ENCODE measurements at places on chromosomes 12 and 14.

GRCh38 chr14:94879537-94879936, 109.6 kb upstream of the GSC start:
- DNase-seq, result no peak

DNA sequence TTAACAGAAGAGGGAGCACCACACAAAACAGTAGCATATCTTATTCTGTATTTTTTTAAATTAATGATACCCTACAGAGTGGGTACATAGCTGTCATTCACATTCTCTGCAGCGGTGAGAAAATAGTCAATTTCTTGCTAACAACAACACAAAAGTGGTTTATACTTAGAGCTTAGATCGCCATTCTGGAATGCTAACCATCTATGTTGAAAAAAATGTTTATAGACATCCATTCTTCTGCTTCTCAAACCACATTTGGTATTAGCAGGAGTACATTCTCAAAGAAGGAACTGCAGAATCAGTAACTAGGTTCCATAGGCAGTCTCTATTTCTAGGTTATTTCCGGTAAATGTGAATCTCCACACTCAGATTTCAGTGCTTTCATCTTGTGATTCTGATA, 185.9 kb downstream of the PPFIA2 start:
- no peak for DNase-seq

DNA sequence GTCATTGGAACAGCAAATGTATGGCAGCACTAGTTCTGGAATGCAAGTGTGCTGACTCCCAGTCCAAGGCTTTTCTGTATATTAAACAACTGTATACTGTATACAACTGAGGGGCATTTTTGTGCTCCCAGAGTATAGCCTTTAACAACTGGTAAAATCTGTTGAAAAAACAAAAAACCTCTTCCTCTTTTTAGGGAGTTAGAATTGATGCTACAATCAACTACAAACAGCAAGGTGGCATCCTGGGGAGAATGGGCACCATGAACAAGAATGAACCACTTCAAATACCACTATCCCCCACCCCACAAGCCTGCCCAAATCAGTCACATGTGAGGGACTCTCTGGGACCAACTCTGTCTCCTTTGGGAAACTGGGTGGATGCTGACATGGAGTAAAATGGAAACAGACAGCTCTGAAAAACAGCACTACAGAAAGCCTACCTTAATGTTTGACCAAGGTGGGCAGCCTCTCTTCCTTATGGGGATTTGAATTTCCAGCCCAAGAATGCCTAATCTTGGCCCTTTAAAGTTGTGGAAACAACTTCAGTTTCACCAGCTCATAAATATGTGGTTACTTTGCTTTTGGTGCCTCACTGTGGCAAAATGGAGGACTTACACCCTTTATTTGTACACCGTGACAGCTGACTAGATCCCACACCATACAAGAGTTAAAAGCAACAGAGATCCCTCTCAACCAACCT, 7.5 kb downstream of the VTI1B start:
- DNase-seq, result no peak

- DNase-seq, result no peak
Measured at GRCh38 chr14:63426838-63427352, 108.2 kb upstream of the GPHB5 start.

DNA sequence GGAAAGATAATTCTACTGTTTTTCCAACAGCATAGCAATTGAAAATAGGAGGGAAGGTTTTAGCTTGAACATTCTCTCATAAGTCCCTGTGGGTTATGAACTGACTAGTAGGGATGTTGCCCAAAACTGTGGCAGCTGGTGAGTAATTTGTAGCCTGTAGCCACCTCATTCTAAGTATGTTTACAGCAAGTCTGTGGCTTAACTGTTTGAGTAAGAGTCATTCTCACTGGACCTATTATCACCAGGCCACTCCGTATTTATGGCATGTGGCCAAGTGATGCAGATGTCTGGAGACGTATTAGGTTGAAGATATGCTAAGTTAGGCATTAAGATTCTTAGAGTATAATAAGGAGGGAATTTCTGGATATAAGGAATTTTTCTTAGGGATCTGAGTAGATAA, 458.3 kb downstream of the ETNK1 start:
- DNase-seq, result no peak

DNA sequence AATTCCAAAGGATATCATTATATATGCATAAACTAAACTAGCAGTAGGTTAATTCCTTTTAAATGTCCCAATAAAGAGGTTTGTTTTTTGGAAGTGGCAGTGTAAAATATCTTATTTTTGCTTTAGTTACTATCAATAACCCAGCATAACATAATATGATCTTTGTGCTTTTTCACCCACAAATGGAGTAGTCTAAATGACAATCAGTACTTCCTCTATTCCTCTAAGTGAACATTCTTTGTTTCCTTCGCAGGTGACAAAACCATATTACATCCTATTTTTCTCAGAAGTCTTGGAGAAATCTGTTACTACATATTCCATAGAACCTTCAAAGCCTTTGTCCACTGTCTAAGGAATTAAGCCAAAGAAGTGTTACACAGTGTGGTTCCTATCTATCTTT, 62.5 kb downstream of the MED13L start:
- no peak for DNase-seq

DNA sequence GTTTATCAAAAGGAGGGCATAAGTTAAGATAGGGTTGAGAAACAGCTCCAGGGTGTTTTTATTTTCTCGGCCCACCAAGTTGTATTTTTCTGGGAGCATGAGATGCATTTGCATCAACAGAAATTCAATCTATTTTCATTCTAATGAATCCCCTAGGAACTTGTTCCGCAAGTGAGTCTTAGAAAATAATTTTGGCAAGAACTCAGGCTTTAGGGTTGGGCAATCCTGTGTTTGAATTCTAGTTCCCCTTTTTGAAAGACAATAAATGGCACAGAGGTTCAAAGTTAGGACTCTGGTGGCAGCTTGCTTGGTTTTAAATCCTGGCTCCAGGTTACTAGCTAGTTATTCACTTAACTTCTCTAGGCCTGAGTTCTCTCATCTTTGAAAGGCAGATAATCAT, 23.7 kb downstream of the SLC5A8 start:
- no peak for DNase-seq

DNA sequence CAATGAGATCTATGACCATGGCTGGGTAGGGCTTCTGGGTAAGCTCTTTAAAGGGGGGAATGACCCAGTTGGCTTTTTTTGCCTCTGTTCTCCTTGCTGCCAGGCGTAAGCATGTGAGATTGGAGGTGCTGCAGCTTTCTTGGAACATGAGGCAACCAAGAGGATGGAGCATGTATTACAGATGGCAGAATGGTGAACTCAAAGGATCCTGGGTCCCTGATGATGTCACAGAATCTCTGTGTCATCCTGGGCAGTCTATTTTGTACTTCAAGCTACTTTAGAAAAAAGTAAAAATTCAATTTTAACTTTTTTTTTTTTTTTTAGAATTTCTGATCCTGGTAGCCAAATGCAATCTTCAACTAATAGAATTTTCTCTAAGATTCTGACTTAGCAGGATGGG, 8.0 kb downstream of the KRT82 start:
- no peak for DNase-seq

- no peak for DNase-seq
Measured at GRCh38 chr12:10641735-10642500, 28.5 kb upstream of the MAGOHB start.

DNA sequence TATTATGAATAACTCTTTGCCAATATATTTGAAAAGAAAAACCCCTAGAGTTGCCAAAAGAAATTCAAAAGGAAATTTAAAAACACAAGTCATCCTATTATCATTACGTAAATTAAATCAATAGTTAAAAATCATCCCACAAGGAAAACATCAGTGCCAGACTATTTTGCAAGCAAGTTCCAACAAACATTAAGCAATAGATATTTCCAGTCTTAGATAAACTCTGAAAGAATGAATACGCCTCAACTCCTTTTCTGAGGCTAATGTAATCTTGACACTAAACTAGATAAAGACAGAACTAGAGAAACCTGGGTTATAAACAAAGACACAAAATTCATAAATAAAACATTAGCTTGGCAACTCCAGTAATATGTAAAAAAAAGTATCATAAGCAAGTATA, 245.9 kb downstream of the FOXN3 start:
- no peak for DNase-seq

Measured in left ventricle myocardium superior (tissue), 1 donor.